ENCODE measurements at places on chromosomes 12 and 14. TPM values are rescaled to one million over a fixed set of nuclear protein-coding genes. Genes with fewer than 3 reads are reported as not detected.

The NDUFB1 gene
- 305 TPM for total RNA-seq

The ANKRD33 gene
- total RNA-seq, result not detected

The VASH1 gene
- total RNA-seq, result 54.4 TPM

The PTGER2 gene
- under 0.01 TPM for total RNA-seq

The TNFAIP2 gene
- 58.9 TPM for total RNA-seq

The SOCS2 gene
- 57.4 TPM for total RNA-seq

The KRT1 gene
- not detected for total RNA-seq

The MANSC1 gene
- 4.7 TPM for total RNA-seq

The IFNG-AS1 gene
- not detected for total RNA-seq

The ITGA7 gene
- 0.81 TPM for total RNA-seq

The ARHGDIB gene
- total RNA-seq, result 244 TPM

The EXD2 gene
- 24.7 TPM for total RNA-seq

The CLEC9A gene
- not detected for total RNA-seq

The MOK gene
- 1.8 TPM for total RNA-seq

The NTF3 gene
- total RNA-seq, result 1.4 TPM

The SLC6A12 gene
- 0.06 TPM for total RNA-seq

The TFCP2 gene
- total RNA-seq, result 5.3 TPM

The TMEM263 gene
- total RNA-seq, result 62.3 TPM

The TMTC1 gene
- 7.8 TPM for total RNA-seq

The LTB4R2 gene
- 2.6 TPM for total RNA-seq

The NPFF gene
- not detected for total RNA-seq

The SMOC1 gene
- total RNA-seq, result not detected

The CIT gene
- total RNA-seq, result 17.9 TPM

The RPS6KA5 gene
- total RNA-seq, result 3.1 TPM

The PLCZ1 gene
- not detected for total RNA-seq

The SERPINA6 gene
- total RNA-seq, result not detected

The GPHN gene
- total RNA-seq, result 26.3 TPM

The MMP17 gene
- 5.1 TPM for total RNA-seq

The ANAPC7 gene
- 35.8 TPM for total RNA-seq

The HOXC12 gene
- not detected for total RNA-seq

The TAPBPL gene
- 17.4 TPM for total RNA-seq

The HOXC4 gene
- total RNA-seq, result not detected

The SOX5 gene
- total RNA-seq, result 0.25 TPM

The HECTD1 gene
- total RNA-seq, result 239 TPM
